Astrocyte of the hippocampus (primary cell): ENCODE measurements at places on chromosomes 2 and 18.

- DNase-seq: no peak
Measured at GRCh38 chr2:18559531-18560030, 872 bp downstream of the RDH14 start.

GRCh38 chr2:124333784-124334183 is 308.7 kb downstream of the CNTNAP5 start:
- DNase-seq: no peak

GRCh38 chr18:8868276-8868675 is 162.9 kb downstream of the MTCL1 start:
- DNase-seq: no peak

DNA sequence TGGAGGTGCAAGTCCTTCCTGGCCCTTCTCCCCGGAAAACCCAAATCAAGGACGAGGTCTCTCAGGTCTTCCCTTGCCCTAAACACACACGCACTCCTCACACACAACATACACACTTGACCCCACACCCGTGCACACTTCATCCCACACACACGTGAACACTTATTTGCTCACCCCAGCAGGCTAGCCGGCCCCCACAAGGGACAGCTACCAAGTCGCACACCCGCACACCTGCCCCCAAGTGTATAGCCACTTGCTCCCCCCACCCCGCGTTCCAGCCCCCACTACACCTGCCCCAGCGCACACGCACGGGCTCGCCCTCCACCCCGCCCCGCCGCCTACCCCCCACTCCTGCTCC is 359 bp downstream of the TGFBRAP1 start:
- no peak for DNase-seq

DNA sequence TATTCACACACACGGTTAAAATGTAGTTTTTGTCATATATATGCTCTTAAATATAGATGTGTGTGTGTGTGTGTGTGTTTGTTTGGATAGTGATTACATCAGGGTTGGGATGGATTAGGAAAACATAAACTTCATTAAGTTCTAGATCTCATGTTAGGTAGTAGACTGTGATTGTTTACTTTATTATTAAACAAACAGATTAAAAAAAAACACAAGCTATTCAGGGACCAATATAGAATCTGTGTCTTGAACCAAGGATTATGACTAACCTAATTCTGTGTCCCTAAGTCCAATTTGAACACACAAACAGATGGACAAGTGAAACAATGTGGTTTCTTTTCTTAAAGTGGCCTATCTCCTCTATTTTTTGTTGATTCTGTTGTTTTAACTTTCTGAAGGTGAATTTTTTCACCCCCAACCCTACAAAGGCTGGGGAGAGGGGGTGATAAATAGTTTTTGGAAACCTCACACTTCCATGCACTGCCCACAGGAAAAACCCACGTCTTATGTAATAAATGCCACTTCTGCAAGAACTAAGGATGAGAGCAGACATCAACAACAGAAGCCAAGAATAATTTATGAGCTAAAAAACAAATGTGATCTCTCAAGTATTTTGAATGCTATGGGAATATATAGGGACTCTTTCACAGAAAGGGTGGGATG is 40.7 kb downstream of the IL1R2 start:
- DNase-seq: no peak

DNA sequence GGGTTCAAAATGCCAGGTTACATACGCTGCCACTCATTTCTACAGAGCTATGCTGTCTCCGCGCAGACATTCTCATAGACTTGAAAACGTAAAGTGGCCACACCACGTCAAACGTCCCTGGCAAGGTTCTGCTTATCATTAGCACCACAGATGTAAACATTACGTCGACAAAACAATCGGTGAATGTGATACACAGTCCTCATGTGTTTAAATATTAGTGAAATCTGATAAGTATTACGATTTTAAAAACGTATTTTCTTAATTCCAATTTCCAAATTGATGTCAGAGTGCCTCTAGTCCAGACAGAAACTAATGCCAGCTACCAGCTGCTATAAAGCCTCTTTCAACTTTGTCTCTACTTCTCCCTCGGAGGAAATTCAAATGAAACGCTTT is 1.2 kb downstream of the STK17B start:
- no peak for DNase-seq

- no peak for DNase-seq
Measured at GRCh38 chr2:67258122-67258521, 139.0 kb upstream of the ETAA1 start.

- no peak for DNase-seq
Measured at GRCh38 chr2:11398750-11399437, 54.5 kb upstream of the ROCK2 start.

- DNase-seq: no peak
Measured at GRCh38 chr2:233256048-233256447, 4.6 kb downstream of the ATG16L1 start.

GRCh38 chr2:69166812-69167468 is 154.0 kb downstream of the ANTXR1 start:
- no peak for DNase-seq

GRCh38 chr2:193963472-193964119 is 1693.4 kb upstream of the SLC39A10 start:
- peak; percentile 69 for DNase-seq

DNA sequence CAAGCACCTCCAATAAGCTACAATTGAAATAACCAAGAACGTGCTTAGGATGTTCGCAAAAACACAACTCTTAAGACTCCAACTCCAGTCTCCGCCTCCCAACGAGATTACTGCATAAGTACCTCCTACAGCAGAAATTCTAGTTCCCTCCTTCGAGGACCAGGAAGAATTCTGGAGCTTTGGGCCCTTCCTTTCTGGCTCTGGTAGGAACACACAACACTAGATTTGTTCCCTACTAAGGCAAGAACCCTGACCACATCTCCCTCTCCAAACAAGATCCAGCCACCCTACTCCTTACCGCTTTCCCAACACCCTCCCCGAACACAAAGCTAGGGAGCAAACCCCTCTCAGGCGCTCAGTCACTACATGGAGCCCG is 721 bp downstream of the ADAM17 start:
- peak; percentile 72 for DNase-seq
